ENCODE measurements at places on chromosomes 6 and 20. TPM values are rescaled to one million over a fixed set of nuclear protein-coding genes. Genes with fewer than 3 reads are reported as not detected.

PERP gene
- total RNA-seq, result 162 TPM

SLC26A8 gene
- 0.20 TPM for total RNA-seq

THBS2 gene
- 393 TPM for total RNA-seq

LRP11 gene
- 29.1 TPM for total RNA-seq

APOM gene
- total RNA-seq, result 1.2 TPM

SLC22A7 gene
- total RNA-seq, result not detected

IRAK1BP1 gene
- 9.0 TPM for total RNA-seq

EDN1 gene
- 6.3 TPM for total RNA-seq

RBBP8NL gene
- total RNA-seq, result 0.59 TPM

TMEM244 gene
- total RNA-seq, result 4.2 TPM

RIPPLY2 gene
- total RNA-seq, result not detected

TNFRSF6B gene
- 3.4 TPM for total RNA-seq

ARHGAP40 gene
- total RNA-seq, result 3.5 TPM

CGA gene
- total RNA-seq, result 32.0 TPM

FAM184A gene
- 3.7 TPM for total RNA-seq

CFB gene
- total RNA-seq, result 2.2 TPM

SMPDL3A gene
- total RNA-seq, result 20.7 TPM

SLC12A5 gene
- total RNA-seq, result 0.69 TPM

STAU1 gene
- 41.2 TPM for total RNA-seq

All from skin of body (tissue), 3 donors.